ENCODE measurements at places on chromosomes 11 and 22. TPM values are rescaled to one million over a fixed set of nuclear protein-coding genes. Genes with fewer than 3 reads are reported as not detected.

DNA sequence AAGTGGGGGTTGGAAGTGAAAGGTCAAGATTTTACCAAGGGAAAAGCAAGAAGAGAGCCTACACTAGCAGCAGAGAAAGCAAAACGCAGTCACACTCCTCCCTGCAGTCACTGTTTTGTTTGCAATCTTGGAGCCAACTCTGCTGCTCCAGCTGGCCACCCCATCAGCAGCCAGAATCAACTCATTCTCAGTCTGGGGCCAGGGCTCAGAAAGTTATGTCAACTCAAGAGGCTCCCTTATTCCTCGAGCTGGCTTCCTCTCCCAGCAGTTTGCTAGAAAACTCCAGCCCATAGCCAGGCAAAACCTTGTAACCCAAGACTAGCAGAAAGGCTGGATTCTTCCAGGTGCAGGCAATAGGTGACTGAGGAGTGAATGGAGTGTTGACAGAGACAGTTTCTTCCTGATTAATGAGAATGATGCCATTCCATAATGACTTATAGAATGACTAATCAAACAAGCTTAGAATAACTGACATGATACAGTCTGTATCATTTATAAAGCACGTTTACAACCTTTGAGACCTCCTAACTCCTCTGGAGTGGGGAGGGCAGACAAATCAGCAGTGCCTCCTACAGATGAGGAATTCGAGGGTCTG is 53.4 kb downstream of the P4HA3 start:
- DNase-seq, result peak; percentile 62
- no peak overlapping the region for H3K4me3 ChIP-seq
- no peak overlapping the region for H3K27ac ChIP-seq
- H3K27me3 ChIP-seq, result no peaks in the 10 kb centered on the region

DNA sequence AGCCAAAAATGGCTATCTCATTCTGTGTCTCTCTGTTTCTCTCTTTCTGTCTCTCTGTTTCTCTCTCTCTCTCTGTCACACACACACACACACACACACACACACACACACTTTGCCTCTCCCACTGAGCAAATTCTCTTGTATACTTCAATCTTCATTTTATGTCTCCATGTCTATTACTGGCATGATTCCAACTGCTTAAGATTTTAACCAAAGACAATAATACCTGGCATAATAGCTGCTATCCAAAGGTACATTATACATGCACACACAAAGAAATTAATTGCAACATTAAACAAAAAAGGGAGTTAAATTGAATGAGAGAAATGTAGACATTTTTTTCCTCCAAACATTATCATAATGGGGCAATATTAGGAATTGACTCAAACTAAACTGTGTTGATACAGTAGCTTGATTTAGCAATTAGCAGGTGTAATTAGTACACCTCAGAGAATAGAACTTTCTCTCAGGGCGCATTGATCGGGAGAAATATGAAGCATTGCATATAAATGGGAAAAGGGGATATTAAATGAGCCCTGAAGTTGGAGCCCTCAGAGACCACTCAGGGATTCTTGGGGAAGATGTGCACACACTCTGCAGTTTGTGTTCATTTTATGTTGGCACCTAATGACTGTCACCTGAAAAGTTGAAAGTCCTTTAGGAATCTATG is 17.4 kb upstream of the SLC1A2 start:
- H3K27me3 ChIP-seq, result no peaks in the 10 kb centered on the region
- no peaks in the 10 kb centered on the region for H3K4me1 ChIP-seq
- no peak overlapping the region for H3K4me3 ChIP-seq
- no peaks in the 10 kb centered on the region for H3K36me3 ChIP-seq

- H3K36me3 ChIP-seq, result no peaks in the 10 kb centered on the region
- H3K27ac ChIP-seq, result no peak overlapping the region
- no peak overlapping the region for H3K4me3 ChIP-seq
Observed at GRCh38 chr11:27718863-27719545, 18.7 kb upstream of the BDNF start.

GRCh38 chr11:10601837-10602236 is 33.4 kb upstream of the LYVE1 start:
- no peak overlapping the region for H3K27ac ChIP-seq
- peaks cover 13% of the 10 kb centered on the region for H3K4me1 ChIP-seq
- no peak overlapping the region for H3K4me3 ChIP-seq
- DNase-seq, result no peak

- DNase-seq, result no peak
- H3K27me3 ChIP-seq, result no peaks in the 10 kb centered on the region
- no peak overlapping the region for H3K4me3 ChIP-seq
- H3K36me3 ChIP-seq, result no peaks in the 10 kb centered on the region
- H3K27ac ChIP-seq, result no peak overlapping the region
Observed at GRCh38 chr11:68780829-68781228, 29.5 kb upstream of the TESMIN start.

- H3K4me1 ChIP-seq, result no peaks in the 10 kb centered on the region
- H3K4me3 ChIP-seq, result no peak overlapping the region
- DNase-seq, result no peak
- H3K27ac ChIP-seq, result no peak overlapping the region
- no peaks in the 10 kb centered on the region for H3K36me3 ChIP-seq
Observed at GRCh38 chr22:17792854-17793434, 18.7 kb upstream of the BID start.

GRCh38 chr11:117449111-117449693 is 121.5 kb downstream of the CEP164 start:
- H3K4me1 ChIP-seq, result no peaks in the 10 kb centered on the region
- no peak overlapping the region for H3K4me3 ChIP-seq
- no peak overlapping the region for H3K27ac ChIP-seq
- DNase-seq, result no peak
- H3K36me3 ChIP-seq, result no peaks in the 10 kb centered on the region
- no peaks in the 10 kb centered on the region for H3K27me3 ChIP-seq

DNA sequence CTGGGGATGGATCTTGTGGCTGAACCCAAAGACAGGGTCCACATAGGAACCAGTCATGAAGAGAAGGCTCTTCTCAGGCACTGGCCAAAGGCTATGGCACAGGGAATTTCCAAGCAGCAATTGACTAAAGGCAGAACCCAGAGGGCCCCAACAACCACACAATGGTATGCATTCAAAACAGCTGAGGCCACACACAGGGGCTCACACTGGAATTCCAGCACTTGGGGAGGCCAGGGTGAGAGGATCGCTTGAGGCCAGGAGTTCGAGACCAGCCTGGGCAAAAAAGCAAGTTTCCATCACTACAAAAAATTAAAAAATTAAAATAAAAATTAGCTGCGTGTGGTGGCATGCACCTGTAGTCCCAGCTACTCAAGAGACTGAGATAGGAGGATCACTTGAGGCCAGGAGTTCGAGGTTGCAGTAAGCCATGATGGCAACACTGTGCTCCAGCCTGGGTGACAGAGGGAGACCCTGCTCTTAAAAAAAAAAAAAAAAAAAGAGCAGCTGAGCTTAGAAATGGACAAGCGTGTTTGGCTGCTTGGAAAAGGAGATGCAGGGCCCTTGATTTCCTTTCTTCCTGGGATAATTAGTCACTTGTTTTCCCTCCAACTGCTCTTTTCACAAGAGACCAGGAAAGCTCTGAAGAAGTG is 44.6 kb downstream of the MYH9 start:
- no peak for DNase-seq
- H3K4me1 ChIP-seq, result peaks cover 8% of the 10 kb centered on the region
- no peak overlapping the region for H3K4me3 ChIP-seq
- H3K27ac ChIP-seq, result no peak overlapping the region

- H3K4me1 ChIP-seq, result no peaks in the 10 kb centered on the region
- H3K27ac ChIP-seq, result no peak overlapping the region
- H3K36me3 ChIP-seq, result no peaks in the 10 kb centered on the region
- no peaks in the 10 kb centered on the region for H3K27me3 ChIP-seq
Observed at GRCh38 chr11:80727315-80727714, 1286.5 kb upstream of the TENM4 start.

- H3K4me1 ChIP-seq, result no peaks in the 10 kb centered on the region
- H3K27me3 ChIP-seq, result no peaks in the 10 kb centered on the region
- DNase-seq, result no peak
- H3K4me3 ChIP-seq, result no peak overlapping the region
- H3K27ac ChIP-seq, result no peak overlapping the region
Observed at GRCh38 chr11:70935006-70935768, 317.2 kb downstream of the SHANK2 start.

DNA sequence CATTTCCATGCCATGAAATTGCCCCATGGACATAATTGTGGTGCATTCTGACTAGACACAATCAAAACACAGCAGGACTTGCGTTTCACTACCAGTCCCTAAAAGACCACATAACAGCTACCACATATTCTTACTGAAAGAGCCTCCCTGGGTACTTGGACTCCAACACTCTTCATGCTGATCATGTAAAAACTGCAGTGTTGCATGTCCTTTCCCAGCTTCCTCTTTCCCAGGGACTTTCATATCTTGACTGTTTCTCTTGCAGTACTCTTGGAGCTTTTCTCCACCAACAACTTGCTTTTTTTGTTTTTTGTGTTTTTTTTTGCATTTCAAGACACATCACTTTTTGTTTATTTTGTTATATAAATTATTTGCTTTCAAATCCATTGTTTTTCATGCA is 22.9 kb downstream of the MS4A6E start:
- H3K27ac ChIP-seq, result no peak overlapping the region
- H3K36me3 ChIP-seq, result no peaks in the 10 kb centered on the region
- no peaks in the 10 kb centered on the region for H3K4me1 ChIP-seq

DNA sequence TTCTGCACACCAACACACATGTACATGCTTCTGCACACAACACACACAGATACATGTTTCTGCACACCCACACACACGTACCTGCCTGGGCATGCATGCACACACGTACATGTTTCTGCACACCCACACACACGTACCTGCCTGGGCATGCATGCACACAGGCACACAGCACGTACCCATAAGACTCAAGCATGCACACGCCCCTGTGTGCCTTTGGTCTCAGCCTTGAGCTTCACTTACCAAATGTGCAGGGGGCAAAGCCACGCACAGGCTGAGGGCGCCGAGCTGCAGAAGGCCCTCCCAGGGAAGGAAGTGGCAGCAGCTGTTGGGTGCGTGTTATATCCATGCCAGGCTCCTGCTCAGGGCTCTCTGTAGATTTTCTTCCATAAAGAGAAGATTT is 34.7 kb upstream of the SMIM38 start:
- H3K36me3 ChIP-seq, result no peaks in the 10 kb centered on the region
- no peaks in the 10 kb centered on the region for H3K4me1 ChIP-seq
- H3K27me3 ChIP-seq, result no peaks in the 10 kb centered on the region
- H3K27ac ChIP-seq, result no peak overlapping the region
- H3K4me3 ChIP-seq, result no peak overlapping the region

DNA sequence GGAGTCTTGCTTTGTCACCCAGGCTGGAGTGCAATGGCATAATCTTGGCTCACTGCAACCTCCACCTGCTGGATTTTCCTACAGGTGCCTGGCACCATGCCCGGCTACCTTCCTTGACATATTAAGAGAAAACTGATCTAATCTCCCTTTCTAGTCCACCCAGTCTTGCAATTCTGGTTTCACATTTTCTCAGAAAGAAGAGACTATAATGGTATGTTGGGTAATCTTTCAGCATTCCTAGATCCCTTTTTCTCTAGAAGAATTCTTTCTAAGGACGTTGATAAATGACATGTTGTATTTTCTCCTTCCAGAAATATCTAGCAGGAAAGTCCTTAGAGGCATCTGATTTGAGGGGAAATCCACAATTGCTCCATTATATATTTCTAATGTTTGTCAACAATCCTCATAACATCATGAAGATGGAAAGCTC is 10.4 kb upstream of the HSPA8 start:
- H3K27me3 ChIP-seq, result no peaks in the 10 kb centered on the region
- H3K36me3 ChIP-seq, result no peaks in the 10 kb centered on the region
- no peak overlapping the region for H3K27ac ChIP-seq
- no peak overlapping the region for H3K4me3 ChIP-seq
- H3K4me1 ChIP-seq, result no peaks in the 10 kb centered on the region

GRCh38 chr11:133893381-133893780 is 48.1 kb upstream of the SPATA19 start:
- H3K4me3 ChIP-seq, result no peak overlapping the region
- H3K4me1 ChIP-seq, result no peaks in the 10 kb centered on the region
- H3K36me3 ChIP-seq, result no peaks in the 10 kb centered on the region
- DNase-seq, result no peak
- H3K27ac ChIP-seq, result no peak overlapping the region
- H3K27me3 ChIP-seq, result no peaks in the 10 kb centered on the region

- H3K4me1 ChIP-seq, result no peaks in the 10 kb centered on the region
- no peak overlapping the region for H3K4me3 ChIP-seq
- DNase-seq, result no peak
- no peaks in the 10 kb centered on the region for H3K36me3 ChIP-seq
- H3K27me3 ChIP-seq, result no peaks in the 10 kb centered on the region
- no peak overlapping the region for H3K27ac ChIP-seq
Observed at GRCh38 chr11:113376156-113376555, 11.4 kb upstream of the ANKK1 start.

DNA sequence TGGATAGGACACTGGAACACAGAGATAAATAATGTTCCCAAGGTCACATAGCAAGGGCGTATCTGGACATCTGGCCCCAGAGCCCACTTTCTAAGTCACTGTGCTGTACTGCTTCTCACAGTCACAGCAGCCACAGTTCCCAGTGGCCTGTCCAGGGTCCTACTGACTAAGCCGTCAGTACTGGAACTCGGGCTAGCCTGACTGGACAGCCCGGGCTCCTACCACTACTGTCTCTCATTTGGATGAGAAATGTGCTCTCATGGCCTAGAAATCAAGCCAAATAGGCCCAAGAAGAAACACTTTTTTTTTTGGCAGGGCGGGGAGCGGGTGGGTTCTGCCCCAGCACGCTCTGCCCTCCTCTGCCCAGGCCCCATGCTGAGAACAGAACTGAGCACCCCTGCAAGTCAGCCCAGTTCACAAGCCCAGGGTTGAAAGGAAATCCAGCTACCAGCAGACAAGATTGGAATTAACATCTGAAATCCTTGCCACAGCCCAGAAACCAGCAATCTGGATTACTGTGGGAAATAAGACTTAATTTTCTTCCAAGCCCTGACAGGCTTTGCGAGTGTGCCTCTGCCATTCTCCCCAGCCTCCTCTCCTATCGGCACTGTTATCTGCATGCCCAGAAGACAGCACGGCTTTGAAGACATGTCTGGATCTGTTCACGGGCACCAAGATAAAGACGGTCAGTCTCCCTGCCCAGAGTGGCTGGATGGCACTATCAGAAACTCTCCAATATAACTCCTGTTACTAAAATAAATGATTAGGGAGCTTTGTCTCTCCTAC is 182.9 kb upstream of the NCAM1 start:
- no peaks in the 10 kb centered on the region for H3K4me1 ChIP-seq
- H3K36me3 ChIP-seq, result no peaks in the 10 kb centered on the region
- H3K27ac ChIP-seq, result no peak overlapping the region
- no peak overlapping the region for H3K4me3 ChIP-seq
- DNase-seq, result no peak

FERMT3 gene
- total RNA-seq, result 14.1 TPM

GGTLC2 gene
- not detected for total RNA-seq

ZNHIT2 gene
- 10.0 TPM for total RNA-seq

C11orf87 gene
- not detected for total RNA-seq

EHD1 gene
- 43.7 TPM for total RNA-seq

IPO7 gene
- 118 TPM for total RNA-seq

All from ovary (tissue), 10 donors.